ENCODE measurements at places on chromosomes 11 and 22.
A peak's percentile ranks its signal among the peaks of the same experiment; 100 is the strongest.

DNA sequence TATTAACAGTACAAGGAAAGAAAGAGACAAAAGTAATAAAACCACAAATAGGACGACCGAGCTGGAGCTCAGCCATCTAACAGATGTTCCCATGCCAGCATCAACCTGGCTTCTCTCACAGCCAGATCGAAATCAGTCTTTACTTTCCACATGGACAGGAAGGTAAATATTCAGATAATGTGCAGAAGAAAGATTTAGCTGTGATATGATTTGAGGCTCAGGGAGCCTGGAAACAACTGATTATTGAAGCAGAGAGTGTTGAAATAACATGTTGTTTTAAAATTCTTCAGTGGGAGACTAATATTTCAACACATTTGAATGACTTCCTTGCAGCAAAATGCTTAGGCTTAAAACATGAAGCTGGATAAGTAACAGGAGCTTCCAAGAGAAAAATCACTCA is 546.8 kb downstream of the ETS1 start:
- DNase-seq: no peak

- no peak for DNase-seq
Measured at GRCh38 chr11:70468256-70469195, 70.2 kb downstream of the CTTN start.

DNA sequence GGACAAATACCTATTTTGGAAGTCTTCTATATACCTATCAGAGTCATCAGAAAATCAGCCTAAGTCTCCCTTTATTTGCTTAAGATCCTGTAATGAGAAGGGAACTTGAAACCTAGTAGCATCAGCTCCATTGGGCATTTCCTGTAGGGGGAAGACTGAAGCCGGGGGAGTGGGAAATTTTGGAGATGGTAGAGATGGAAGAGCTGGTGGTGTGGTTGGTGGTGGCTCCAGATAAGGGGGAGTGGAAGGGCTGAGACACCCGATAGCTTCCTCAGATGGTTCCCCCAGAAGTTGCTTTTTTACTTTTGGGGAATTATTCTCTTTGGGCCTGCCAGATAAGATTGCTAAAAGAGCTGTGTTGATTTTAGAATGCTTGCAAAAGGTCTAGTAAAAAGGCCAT is 16.4 kb upstream of the EI24 start:
- no peak for DNase-seq

DNA sequence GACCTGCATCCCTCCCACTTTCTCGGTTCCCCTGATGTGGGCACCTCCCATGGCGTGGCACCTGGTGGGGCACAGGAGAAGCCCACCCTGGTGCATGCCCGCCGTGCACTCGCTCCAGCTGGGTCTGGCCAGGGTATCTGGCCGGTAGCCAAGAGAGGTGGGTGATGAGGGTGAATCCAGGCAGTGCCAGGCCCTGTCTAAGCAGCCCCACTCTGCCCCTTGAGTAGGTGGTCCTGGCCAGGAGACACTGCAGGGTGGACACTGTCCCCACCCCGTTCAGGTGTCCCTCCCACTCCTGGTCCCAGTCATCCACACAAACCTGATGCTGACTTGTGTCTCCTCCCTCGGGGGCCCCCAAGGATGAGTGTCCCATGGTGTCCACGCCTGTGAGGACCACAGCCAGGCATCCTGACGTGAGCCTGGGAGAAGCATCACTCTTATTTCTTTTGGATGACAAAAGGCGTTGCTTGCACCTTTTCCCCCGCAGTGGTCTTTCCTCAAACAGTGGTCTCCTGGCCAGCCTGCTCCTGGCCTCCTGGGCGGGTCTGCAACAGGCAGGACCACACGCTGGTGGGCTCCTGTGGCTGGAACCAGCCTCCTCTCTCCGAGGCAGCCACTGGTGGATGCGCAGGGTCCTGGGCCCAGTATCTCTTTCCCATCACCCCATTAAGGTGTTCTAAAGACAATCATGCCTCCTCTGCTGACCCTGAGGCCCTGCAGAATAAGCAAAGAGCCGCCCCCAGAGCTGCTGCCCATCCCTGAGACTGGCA is 922.3 kb downstream of the BRD1 start:
- DNase-seq: no peak

DNA sequence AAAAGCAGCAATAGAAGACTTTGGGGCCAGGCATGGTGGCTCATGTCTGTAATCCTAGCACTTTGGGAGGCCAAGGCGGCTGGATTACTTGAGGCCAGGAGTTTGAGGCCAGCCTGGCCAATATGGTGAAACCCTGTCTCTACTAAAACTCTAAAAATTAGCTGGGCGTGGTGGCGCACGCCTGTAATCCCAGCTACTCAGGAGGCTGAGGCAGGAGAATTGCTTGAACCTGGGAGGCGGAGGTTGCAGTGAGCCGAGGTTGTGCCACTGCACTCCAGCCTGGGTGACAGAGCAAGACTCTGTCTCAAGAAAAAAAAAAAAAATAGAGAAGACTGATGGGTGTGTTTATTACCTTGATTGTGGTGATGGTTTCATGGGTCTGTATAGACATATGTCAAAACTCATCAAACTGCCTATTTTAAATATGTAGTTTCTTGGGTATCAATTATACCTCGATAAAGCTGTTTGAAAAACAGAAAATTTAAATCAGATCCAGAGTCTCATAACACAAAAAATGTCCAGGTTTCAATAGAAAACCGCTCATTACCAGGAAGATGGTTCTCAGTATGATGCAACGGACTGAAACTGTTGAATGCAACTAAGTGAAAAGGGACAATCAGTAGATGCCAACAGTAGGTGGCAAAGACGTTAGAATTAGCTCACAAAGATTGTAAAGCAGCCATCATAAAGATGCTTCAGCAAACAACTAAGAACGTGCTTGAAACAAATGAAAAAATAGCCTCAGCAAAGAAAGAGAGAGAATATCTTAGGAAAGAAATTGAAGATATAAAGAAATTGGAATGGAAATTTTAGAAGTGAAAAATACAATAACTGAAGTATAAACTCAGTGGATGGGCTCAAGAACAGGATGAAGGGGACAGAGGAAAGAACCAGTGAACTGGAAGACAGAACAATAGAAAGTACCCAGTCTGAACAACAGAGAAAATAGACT is 33.1 kb upstream of the SEPTIN5 start:
- DNase-seq: no peak

DNA sequence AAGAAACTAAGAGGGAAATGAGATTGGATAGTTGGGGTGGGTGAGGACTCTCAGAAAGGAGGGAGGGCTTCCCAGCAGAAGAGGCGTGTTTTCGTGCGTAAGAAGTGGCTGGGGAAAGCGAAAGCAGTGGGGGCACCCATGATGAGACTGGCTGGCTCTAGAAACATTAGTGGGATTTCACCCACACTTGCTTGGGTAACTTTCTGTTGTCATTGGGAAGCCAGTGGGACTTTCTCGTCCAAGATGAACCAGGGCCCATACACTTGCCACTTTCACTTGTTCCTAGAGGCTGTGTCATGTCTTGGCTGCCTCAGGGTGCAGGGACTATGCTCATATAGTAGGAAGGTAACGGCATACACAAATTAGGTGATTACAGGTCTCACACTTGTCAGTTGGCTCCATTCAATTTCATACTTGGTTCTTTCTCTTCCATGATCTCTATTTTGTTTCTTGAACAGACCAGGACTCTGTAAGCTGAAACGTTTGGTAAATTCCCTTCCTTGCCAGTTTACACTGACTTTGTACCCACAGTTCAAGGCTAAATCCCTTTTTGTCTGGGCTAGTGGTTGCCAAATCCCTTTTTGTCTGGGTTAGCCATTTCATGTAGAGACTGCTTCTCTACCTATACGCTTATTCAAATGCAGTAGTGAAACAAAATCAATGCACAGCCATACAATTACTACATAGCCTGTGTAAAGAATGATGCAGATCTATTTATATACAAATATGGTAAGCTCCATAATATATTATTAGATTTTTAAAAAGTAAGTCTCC is 42.0 kb upstream of the CXCR5 start:
- peak; percentile 55 for DNase-seq

DNA sequence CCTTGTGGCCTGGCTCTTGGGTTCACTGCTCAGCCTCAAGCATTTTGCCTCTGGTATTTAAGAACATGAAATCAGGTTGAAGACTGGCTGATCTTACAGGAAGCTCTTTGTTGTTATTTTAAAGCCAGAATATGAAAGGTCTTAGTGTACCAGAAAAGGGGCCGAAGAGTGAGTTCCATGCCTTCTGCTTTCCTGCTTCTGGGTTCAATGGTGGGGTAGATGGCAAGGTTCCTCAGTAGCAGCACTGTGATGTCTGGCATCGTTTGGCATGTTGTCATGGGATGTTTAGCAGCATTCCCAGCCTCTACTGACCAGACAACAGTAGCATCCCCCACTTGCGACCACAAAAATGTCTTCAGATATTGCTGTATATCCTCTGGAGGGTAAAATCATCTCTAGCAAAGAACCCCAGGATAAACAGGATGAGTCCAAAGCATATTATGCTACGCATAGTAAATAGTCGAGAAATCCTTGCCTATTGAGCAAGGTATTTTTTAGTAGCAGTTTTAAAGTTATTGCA is 2.4 kb downstream of the VPS26B start:
- DNase-seq: no peak

DNA sequence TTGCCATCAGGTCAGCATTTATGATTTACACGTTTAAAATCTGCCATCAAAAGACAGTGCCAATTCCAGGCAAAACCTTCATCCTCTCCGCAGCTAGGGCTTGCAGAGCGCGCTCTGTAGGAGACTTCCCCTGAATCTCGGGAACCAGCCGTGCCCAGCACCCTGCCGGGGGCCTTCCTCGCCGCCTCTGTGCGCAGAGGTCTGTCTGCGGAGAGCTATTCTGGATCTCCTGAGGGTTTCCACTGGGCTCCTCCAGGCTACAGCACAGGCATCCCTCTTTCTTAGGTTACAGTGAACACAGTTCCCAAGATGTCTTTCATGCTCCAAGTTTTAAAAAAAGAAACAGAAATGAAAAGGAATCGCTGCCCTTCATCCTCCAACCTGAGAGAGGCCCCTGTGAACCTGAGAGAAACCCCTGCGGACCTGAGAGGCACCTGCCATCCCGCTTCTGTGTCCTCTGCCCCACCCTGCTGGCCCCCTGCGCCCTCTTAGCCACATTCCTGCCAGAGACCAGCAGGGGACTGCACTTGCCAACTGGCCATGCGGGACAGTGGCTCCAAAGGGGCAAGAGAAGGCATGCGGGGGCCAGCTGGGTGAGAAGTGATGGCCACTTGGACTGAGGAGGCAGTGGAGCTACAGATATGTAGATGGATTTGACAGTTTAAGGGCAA is 16.1 kb downstream of the TP53AIP1 start:
- no peak for DNase-seq

DNA sequence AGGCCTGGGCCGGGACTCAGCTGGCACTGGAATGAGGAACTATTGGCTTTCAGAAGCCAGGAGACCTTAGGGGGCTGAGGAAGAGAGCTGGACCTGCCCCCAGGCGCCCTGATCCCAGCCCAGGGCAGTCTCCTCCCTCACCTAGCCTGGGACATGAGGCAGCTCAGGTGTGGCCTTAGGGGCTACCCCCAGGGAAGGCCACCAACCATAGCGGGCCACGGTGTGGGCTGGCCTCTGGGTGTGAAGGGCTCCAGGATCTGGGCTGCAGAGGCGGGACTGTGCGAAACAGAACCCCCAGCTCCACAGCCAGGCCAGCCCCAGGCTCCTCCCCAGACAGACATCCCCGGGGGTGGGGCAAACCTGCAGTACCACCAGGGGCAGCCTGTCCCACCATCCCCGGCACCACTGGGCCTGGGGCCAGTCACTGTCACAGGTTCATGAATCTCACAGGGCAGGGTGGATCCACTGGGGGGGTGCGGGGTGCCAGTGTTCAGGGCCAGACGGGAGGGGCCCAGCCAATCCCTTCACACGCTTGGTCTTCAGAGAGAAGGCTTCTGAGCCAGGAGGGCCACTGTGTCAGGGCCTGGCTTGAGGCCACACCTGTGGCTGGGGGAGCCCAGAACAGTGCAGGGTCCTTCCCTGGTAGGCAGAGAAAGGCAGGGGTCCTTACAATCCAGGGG is 3.5 kb downstream of the PLXNB2 start:
- DNase-seq: peak; percentile 54

GRCh38 chr11:35605706-35606105 is 12.6 kb upstream of the FJX1 start:
- no peak for DNase-seq

- DNase-seq: no peak
Measured at GRCh38 chr11:62726156-62726914, 922 bp downstream of the HNRNPUL2 start.

GRCh38 chr11:12629601-12630313 is 44.5 kb upstream of the TEAD1 start:
- DNase-seq: no peak

DNA sequence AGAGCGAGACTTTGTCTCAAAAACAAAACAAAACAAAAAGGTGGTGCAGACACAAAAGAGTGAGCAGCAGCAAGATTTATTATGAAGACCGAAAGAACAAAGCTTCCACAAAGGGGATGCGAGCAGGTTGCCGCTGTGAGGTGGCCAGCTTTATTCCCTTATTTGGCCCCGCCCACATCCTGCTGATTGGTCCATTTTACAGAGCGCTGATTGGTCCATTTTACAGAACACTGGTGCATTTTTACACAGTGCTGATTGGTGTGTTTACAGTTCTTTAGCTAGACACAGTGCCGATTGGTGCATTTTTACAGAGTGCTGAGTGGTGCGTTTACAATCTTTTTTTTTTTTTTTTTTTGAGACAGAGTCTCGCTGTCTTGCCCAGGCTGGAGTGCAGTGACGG is 77.4 kb downstream of the CECR2 start:
- DNase-seq: no peak

DNA sequence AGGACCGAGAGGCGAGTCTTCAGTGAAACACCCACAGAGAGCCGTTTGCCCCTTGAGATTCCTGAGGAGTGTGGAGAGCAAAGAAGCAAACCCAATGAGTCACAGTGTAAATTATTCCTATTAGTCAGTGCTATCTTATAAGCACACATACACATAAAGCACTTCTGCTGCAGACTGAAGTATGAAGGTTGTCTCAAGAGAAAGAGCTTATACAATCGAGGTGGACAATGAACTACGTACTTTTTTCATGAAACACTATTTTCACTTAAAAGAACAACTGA is 37.3 kb downstream of the GALNT18 start:
- DNase-seq: no peak

- peak; percentile 77 for DNase-seq
Measured at GRCh38 chr11:67648796-67649613, 1.5 kb downstream of the ACY3 start.

DNA sequence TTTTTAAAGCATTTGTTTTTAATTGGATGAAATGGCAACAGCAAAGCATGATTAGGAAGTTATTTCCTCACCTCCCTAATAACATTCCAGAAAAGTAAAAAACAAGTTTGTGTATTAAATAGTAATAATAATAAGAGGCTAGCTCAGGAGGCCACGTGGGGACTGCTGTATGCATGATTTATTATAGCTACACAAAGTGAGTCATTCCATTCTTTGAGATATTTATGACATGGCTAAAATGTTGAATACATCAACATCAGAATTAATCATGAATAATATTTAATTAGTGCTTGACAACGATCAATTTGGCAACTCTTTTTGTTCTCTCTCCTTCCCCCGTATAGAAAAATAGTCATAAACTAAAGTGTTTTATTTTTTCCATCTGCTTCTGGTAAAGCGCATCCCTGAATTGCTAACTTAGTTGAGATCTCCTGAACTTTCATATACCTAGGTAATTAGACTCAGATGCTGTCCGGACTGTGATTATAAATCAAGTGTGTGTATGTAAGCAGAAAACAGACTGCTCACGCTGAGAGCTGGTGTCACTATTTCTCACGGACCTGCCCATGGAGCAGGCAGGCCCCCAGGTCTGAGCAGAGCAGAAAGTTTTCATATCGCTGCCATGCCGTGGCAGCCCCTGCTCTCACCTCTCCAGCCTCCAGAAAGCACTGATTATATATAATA is 125.7 kb downstream of the WT1 start:
- DNase-seq: no peak

- no peak for DNase-seq
Measured at GRCh38 chr11:12397931-12398334, 20.6 kb downstream of the PARVA start.

Measured in germinal center (tissue), 1 donor.